Cardiac septum (tissue), 1 donor: ENCODE measurements at places on chromosomes 4 and X. TPM values are rescaled to one million over a fixed set of nuclear protein-coding genes. Genes with fewer than 3 reads are reported as not detected.
A peak's percentile ranks its signal among the peaks of the same experiment; 100 is the strongest.

DNA sequence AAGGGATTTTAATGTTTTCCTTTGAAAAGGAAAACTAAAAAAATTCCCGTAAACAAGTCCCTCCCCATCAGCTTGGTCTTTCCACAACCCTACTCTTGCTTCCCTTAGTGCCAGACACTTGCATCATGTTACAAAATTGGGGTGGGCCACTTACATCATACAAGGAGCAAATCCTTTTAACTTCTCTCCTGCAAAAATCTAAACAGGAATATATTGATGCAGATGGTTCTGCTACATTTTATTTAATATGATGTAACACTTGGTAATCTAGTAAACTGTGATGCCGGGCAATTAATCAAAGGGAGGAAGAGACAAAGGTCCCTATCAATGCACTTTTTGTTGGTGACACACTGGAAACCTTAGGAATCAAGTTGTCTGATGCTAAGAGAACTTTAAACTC, 125.3 kb downstream of the UBE2K start:
- no peak for DNase-seq

- DNase-seq: no peak
These were observed 128.5 kb upstream of the TSPAN5 start for GRCh38 chr4:98786866-98787265.

GRCh38 chr4:924107-925096, 7.7 kb downstream of the GAK start:
- DNase-seq: peak; percentile 35

DNA sequence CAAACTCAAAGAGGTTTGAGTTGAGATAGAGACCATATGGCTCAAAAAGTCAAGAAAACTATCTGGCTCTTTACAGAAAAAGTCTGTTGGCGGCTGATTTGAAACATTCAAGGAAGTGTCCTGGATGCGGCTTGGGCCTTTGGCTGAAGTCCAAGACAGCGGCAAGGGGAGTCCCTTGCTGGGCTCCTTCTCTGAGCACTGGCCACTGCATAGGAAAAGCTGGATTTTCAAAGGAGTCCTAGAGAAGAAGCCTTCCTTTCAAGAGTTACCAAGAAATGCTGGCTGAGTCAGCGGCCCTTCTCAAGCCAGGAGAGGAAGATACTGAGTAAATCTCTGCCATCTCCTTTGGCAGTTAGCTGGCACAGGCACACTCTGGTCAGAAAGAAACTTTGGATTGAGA, 12.1 kb downstream of the APLN start:
- no peak for DNase-seq

The KLHL2 gene
- 13.1 TPM for total RNA-seq

- no peak for DNase-seq
These were observed 280.7 kb downstream of the ANK2 start for GRCh38 chr4:113330200-113330599.

The MORC4 gene
- total RNA-seq: 3.6 TPM

- DNase-seq: no peak
These were observed 31.6 kb downstream of the SLC10A7 start for GRCh38 chr4:146490106-146490505.

- DNase-seq: no peak
These were observed 158.4 kb downstream of the TENT5D start for GRCh38 chrX:80578517-80579105.

The ATOH1 gene
- not detected for total RNA-seq

DNA sequence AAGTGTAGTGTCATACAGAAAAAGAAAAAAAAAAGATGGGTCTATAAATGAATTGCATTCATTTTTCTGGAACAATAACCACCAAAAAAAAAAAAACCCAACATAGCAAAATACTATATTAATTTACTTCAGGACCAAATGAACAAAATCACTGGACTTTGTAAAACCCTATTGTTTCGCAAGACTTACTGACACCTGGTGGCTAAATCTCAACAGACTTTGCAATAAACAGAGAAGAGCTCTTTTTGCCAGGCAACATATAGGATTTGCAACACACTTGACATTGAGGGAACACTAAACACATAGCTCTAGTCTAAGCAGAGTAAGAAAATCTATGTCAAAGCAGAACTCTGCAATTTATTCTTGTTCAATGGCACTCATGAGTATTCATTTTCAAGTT, 990.2 kb downstream of the STPG2 start:
- DNase-seq: no peak

GRCh38 chrX:133660281-133660680, 245.0 kb upstream of the GPC4 start:
- no peak for DNase-seq
